ENCODE measurements at places on chromosomes 4 and X.
A peak's percentile ranks its signal among the peaks of the same experiment; 100 is the strongest.

DNA sequence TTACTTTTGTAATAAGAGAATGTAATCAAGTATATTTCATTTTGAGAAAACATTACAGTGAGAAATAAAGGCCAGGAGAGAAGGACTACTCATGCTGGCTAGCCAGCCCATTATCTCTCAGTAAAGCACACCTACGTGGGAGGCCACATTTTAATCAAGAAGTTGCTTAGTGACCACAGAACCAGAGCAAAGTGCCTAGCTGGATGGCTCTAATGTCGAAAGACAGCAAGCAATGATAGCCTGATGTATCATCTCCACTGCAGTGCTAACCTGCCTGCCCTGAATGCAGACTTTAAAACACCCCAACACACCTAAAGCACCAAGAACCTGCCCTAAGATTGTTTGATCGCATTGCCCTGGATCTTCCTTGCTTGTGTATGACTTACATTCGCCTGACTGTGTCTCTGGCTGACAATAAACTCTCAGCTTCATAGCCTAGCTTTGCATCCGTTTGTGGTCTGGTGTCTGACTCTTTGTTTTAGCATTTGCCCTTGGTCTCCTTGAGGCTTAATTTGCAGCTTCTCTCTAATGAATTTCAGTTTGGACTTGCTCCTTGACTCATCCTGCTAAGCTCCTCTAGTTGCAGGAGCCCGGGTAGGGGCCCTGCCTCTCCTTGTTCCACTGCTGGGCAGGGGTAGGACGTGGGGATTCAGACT is 31.4 kb upstream of the SOWAHD start:
- peak; percentile 4 for DNase-seq

DNA sequence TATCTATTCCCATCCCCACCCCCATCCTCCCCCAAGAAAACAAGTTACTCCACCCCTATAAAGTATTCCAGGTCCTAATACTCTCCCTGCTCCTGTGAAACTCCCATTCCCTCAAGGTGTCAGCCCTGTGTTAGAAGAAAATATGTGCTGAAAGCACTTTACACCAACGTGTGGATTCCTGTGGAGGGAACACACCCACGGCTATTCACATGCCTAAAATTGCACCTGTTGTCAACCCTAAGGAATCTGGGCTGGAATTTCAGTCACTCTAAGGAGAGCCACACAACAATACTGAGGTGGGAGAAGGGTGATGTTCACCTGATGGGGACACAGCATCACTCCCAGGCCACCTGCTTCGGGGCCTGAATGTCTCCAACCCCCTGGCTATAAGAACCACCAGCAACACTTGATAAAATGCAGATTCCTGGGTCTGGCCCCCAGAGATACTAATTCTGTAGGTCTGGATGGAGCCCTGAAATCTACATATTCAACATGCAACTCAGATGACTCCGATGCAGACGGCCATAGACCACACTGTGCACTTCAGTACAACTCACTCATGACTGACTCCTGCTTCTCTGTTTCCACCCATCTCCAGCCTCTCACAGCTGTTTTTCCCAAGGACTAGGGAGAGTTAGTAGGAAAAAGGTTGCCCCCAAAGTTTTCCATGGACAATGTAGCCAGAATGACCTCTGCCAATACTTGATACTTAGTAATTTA is 15.8 kb downstream of the SCD5 start:
- DNase-seq, result no peak

GRCh38 chr4:120853161-120853935 is 69.2 kb downstream of the PRDM5 start:
- DNase-seq, result no peak

DNA sequence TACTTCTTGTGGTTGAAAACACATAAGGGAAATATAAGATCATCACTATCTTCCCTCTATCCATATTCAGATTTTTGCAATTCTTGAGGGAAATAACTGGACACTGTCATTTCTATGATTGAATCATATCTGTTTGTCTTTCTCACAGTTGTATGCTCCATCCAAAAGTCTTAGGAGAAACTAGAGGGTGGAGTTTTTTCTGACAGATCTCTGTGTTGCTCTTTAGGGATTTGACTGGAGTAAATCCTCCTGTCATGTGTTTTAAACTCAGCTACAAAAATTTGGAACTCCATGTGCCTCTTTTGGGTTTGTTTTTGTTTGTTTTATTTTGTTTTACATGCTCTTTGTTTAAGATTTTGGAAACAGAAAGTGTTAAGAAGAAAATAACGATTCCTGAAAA is 136.5 kb downstream of the SPATA18 start:
- no peak for DNase-seq

DNA sequence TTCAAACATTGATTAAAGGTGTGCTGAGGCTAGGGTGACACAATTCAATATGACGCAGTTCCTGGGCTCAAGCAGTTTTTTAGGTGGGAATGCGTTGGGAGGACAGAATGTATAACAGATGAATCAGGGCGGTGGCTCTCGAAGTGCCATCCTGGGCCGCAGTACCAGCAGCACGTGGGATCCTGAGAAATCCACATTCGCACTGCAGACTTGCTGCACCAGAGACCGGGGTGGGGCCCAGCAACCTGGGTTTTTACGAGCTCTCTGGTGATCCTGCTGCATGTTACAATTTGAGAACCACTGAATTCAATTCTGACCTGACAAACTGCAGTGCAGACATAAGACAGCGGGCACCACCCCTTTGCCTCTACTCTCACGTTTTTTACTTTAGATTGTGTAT is 30.4 kb downstream of the FAM149A start:
- no peak for DNase-seq

GRCh38 chr4:98627531-98628257 is 30.7 kb downstream of the TSPAN5 start:
- no peak for DNase-seq

GRCh38 chr4:3451956-3452355 is 10.2 kb downstream of the HGFAC start:
- DNase-seq, result no peak

- no peak for DNase-seq
These were observed 14.7 kb downstream of the RGS12 start for GRCh38 chr4:3307486-3307885.

GRCh38 chr4:71830-72229 is 18.7 kb downstream of the ZNF595 start:
- no peak for DNase-seq

DNA sequence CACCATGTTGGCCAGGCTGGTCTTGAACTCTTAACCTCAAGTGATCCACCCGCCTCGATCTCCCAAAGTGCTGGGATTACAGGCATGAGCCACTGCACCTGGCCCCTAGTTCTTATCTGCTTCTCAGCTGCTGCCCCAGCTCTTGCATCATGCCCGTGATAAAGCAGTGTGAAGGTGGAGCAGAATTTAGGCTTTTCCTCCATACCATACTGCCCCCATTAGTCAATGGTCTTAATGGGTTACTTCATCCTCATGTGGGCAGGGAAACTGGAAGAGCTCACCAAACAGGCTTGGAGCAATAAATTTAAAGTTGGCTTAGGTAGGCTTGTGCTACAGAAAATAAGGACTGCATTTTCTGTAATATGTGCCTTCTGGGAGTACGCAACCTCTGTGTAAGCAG is 636.9 kb upstream of the BOD1L1 start:
- DNase-seq, result no peak

- DNase-seq, result no peak
These were observed 164.4 kb downstream of the CXXC4 start for GRCh38 chr4:104330125-104330905.

GRCh38 chr4:133467290-133467947 is 318.3 kb downstream of the PCDH10 start:
- DNase-seq, result no peak

- DNase-seq, result no peak
These were observed 104.9 kb upstream of the PRPS2 start for GRCh38 chrX:12686331-12686730.

GRCh38 chrX:153226344-153227185 is 47.5 kb downstream of the MAGEA1 start:
- no peak for DNase-seq

GRCh38 chrX:140091125-140091886 is 126.0 kb upstream of the CXorf66 start:
- DNase-seq, result peak; percentile 9

DNA sequence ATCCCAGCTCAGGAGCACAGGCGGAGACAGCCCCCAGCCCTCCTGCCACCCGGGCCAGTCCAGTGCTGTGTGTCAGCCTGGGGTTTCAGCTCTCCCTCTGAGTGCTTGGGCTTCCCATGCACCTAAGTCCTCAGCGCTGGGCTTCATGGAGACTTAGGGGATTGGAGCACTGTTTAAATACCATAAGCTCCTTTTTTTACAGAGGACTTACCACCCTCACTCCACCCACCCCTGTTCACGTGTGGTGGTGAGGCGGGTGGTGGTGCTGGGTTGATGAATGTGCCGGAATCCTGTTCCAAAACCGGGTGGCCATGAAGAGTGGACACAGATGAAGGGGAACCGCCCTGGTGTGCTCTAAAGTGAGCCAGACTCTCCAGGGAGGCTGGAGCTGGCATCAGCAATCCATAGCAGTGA is 66.9 kb downstream of the PSAPL1 start:
- no peak for DNase-seq

All from activated CD4-positive, alpha-beta T cell treated with anti-CD3 and anti-CD28 coated beads, Interleukin-2, amount 50 U/mL, for 1 hour (primary cell).